ENCODE measurements at places on chromosomes 5 and 9. TPM values are rescaled to one million over a fixed set of nuclear protein-coding genes. Genes with fewer than 3 reads are reported as not detected.

DNA sequence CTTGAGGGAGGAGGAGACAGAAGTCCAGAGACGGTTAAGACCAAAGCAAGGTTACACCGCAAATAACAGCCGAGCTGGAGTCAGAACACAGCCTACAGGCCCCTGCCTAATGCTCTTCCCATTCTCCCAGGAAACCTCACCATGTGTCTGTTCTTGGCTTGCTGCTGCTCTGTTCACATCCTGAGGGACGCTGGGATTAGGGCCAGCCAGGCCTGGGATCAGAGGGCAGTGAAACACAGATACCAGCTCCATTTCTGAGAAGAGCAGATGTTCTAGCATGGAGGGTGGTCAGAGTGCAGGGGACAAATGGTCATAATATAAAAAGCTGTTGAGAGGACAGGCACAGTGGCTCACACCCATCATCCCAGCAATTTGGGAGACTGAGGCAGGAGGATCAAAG is 124.8 kb upstream of the LARP1 start:
- no peak for DNase-seq

- no peak for DNase-seq
These were observed 80.0 kb upstream of the TGFBR1 start for GRCh38 chr9:99024959-99025358.

DNA sequence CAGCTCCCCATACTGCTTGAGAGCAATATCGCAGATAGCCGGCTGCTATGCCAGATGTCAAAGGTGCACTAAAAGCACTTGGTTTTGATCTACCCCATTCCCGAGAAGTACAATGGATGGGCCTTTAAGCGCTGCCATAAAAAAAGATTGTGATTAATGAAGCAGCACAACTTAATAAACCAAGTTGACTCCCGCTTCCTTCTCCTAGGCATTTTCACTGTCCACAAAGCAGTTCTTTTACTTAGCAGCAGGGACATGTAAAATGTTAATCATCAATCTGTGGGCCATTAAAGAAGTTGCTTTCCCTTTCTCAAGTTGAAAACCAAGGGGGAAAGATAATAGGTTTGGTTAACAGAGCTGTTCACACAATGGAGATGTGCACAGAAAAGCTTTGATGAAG is 176.4 kb downstream of the TRPM6 start:
- DNase-seq = no peak

DNA sequence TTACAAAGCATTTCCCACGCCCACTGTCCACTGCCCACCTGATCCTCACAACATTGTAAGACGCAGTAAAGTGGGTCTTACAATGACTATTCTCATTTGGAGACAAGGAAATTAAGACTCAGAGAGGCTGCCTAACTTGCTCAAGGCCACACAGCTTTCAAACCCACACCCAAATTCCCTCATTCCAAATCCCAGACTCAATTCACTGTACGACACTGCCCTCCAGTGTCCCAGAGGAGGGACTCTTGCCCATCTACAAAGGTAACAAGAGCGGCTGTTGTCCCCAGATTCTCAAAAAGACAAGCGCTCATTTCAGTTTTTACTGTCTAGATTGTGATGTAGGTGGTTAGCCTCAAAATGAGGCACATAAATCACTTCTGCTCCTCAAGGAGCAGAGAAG is 184.6 kb downstream of the ACTL7B start:
- DNase-seq = no peak

Gene GADD45G
- 157 TPM for polyA plus RNA-seq

Gene DNM1
- 6.0 TPM for polyA plus RNA-seq

Gene FST
- 3.2 TPM for polyA plus RNA-seq

Gene ELAVL2
- 0.07 TPM for polyA plus RNA-seq

Gene CDKN2A
- 0.32 TPM for polyA plus RNA-seq

All from right cardiac atrium (tissue), 5 donors.